ENCODE measurements at places on chromosomes 7 and 10.
A peak's percentile ranks its signal among the peaks of the same experiment; 100 is the strongest.

DNA sequence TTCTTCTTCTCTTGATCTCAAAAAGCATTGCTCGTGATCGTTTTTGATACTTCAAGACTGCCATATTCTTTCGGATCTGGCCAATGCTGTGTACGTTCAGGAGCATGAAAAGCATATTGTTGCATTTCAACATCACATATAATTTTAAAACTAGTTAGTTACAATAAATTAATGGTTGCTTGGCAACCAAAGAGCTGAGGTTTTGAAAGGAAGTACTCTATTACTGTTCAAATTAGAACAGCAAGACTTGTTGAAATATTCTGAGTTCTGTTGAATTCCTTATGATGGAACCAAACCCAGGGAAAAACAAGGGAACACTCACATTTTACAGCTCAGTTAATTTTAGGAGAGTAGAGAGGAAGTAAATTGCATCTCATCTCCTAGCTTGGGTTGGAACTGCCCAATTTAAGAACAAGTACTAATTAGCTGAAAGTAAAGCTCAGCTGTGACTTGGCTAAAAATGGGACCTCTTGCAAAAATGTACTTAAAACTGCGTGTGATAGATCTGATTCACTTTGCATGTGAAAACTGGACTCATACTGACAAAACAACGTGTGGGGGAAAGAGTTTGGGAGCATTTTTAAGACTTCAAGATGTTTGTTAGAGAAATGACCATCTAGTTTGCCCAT lies 21.2 kb downstream of the OR9A2 start:
- DNase-seq, result no peak

GRCh38 chr10:26737730-26738129 lies 40.2 kb downstream of the PDSS1 start:
- DNase-seq, result peak; percentile 48

DNA sequence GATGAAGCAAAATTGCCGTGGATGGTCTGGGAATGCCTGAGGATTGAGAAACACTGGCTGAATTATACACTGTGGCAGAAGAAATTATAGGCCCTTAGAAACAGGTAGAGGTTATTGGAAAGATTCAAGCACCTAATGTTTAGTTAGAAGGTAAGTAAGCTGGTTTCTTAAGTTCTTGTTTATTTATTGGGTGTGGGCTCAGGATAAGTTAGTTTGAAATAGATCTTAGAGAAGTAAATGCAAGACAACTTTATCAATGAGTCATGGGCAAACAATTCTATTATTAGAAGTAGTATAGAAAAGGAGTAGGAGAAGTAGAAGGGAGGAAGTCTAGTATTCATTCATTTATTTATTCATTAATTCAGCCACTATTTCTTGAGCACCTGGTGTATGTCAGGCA lies 96.5 kb downstream of the KAT6B start:
- DNase-seq, result no peak

DNA sequence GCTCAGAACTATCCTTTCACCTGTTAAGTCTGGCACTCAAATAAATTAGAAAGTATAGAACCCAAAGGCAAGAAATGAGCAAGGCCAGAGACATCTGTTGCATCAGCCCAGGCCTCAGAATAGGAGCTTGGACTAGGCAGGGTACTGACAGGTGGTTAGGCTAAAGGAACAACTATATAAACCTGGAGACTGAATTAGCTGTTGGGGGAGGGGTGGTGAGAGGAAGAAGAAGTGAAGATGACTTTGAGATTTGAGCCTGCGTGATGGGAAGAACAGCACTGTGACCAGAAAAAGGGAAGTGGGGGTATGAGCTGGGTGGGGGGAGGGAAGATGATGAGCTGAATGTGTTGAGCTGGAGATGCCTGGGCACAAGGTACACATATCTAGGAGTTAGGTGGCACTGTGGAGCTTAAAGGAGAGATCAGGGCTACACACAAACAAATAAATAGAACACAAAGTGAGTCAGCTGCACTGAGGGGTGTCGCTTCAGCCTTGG lies 244.7 kb downstream of the PTEN start:
- peak; percentile 79 for DNase-seq

GRCh38 chr10:11604865-11605650 lies 6.4 kb downstream of the USP6NL start:
- DNase-seq, result peak; percentile 33

- peak; percentile 16 for DNase-seq
Observed at GRCh38 chr7:5429253-5429856, 5.7 kb upstream of the TNRC18 start.

- no peak for DNase-seq
Observed at GRCh38 chr10:95388109-95388471, 97.3 kb upstream of the PDLIM1 start.

DNA sequence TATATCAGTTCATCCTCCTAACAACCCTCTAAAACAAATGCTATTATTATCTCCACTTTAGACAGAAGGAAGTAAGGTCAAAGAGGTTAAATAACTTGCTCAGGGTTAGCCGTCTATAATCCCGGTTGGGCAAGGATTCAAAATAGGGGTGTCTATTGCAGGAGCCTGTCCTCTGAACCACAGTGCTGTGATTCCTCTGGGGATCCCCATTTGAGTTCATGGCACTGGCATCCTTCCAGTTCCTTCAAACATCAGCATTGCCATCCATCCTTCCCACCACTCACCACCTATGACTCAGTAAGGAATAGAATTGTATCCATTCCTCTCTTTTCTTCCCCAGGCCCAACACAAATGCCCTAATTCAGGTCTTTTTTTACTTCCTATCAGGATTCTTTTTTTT lies 25.6 kb downstream of the HPS6 start:
- no peak for DNase-seq

- peak; percentile 90 for DNase-seq
Observed at GRCh38 chr10:69359148-69359547, 57.6 kb downstream of the TACR2 start.

- DNase-seq, result peak; percentile 6
Observed at GRCh38 chr7:29207162-29207801, 12.7 kb downstream of the CHN2 start.

DNA sequence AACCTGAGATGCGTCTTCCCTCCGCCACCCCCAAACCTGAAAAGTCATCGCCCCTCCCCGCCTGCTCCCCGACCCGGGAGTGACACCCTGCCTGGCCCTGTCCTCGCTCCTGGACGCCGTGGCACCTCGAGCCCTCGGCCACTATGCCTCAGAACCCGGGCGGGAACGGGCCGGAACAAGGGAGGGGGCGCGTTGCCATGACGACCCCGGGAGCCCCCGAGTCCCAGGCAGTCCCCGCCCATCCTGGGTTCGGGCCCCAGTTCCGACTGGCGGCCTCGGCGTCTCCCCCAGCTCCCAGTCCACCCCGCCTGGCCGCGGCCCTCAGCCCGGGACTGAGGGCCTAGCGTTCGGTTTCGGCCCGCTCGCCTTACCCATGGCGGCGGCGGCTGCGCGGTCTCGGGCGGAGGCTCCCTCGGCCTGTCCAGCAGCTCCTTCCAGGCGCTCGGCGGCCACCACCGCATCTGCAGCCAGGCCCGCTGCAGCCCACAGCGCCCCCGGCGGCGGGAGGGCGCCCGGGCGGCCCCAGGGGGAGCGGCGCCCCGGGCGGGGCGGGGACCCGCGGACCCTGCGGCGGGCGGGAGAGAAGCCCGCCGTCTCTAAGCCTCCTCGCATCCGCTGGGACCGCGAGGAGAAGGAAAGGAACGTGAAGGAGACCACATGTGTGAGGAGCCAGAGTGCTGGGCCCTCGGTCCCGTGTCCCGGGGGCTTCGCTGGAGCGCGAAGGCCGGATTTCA lies at the start of gene RUFY2:
Gene RUFY2, minus strand, starts transcription at position 463 of the 734 bp plus-strand sequence. Its CDS starts 88 bp downstream, at position 375.
- peak; percentile 72 for DNase-seq

GRCh38 chr10:3060481-3060889 lies 6.9 kb upstream of the PFKP start:
- DNase-seq, result no peak

DNA sequence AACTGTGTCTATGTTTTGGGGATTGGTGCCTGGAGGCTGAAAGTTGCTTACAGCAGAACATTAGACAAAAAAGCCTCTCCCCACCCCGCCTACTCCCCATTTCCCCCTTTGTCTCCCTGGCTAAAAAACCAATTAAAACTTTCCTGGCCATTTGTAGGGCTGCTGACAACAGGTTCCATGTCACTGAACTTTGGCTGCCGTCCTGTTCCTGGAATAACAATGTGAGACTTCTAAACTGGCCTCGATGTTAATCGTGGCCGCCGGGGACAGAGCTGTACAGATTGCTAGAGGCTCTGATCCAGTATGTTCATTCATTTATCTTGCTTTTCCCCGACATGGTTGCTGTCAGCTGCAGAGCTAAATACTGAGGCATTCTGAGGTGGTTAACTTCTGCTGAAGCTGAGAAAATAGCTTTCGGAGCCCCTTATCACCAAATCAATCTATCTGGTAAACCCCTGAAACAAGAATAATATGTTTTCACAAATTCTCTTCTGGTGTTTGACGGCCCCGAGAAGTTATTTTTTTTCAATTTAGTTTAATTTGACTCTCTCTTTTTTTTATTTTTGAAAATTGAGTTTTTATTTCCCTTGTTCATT lies 271.6 kb downstream of the GFRA1 start:
- DNase-seq, result no peak

- DNase-seq, result no peak
Observed at GRCh38 chr10:12614177-12614995, 265.0 kb downstream of the CAMK1D start.

DNA sequence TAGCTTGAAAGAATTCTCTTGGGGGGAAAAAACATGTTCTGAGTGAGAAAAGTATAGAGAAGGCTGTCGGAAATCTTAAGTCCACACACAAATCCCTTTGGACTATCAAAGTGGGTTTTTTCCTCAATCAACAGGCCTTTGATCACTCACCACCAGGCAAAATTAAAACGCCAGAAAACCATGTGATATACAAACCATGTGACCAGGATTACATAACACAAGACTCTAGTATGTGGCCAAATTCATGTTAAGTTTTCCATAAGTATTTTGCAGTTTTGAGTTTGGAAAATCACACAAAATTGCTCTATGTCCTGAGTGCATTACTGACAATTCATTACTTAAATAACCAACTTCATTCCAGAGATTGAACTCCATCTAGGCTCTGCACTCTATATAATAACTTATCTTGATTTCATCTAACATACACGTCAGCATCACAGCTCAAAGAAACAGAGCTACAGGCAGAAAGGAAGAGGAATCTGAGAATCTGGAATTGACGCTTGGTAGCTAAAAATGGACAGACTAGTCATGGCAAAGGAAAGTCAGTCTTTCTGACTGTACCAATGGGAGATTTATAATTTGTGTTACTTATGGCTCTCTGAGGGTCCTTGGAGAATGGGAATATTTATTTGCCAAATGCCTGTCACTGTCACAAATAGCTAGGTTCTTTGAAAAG lies 383.5 kb downstream of the SFMBT2 start:
- no peak for DNase-seq

DNA sequence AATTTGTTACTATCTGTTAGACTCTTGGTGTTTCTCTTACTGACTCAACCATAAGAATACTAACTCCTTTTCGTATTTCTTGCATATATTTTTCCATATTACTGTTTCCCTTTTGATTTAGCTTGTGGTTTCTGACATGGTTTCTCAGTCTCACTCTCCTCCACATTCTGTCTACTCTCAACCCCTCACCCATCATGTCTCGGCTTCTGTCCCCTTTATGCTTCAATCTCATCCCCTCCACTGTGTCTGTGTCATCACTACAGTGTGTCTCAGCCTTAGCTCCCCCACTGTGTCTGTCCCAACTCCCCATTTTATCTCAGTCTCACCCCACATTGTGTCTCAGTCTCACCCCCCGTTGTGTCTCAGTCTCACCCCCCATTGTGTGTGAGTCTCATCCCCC lies 126.9 kb downstream of the VIPR2 start:
- no peak for DNase-seq

DNA sequence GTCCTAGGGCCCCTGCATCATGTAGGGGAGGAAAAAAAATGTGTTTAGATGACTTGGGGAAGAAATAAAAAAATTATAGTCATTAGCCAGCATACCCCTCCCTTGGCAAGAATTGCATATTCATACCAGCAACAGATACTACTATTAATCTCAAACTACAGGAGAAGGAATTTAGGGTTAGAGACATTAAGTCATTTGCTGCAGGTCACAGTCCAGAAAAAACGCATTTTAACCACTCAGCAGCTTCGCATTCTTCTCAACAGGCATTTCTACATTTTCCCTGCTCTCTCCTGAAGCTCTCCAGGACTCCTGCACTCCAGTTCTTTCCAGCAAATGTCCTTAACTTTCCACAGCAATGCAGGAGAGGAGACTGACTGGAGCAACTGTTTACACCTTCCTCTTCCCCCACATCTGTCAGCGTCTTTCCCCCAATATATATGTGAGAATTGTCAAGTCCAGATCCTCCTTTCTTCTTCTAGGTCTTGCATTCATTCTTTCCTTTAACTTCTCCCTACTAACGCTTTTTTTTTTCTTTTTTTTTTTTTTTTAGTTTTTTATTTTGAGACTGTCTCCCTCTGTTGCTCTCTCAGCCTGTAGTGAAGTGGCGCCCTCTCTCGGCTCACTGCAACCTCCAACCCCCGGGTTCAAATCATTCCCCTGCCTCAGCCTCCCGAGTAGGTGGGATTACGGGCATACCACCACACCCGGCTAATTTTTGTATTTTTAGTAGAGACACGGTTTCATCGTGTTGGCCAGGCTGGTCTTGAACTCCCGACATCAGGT lies 35.6 kb downstream of the PRPS1L1 start:
- no peak for DNase-seq

DNA sequence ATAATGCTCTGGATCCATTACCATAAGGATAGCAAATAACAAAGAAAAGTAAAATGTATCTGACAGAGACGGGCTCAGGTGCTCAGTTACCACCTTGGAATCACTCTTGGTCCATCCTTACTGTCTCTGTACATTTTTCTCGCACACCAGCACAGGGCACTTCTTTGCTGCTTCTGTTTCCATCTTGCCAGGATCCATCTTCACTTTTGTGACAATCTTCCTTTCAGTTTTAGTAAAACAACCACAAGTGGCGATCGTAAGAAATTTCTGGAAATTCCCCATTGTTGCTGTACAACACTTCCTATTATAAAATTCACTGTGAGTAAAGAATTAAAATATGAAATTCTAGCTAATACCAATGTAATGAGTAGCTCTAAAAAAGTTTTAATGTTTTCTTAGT lies 695.5 kb downstream of the GRM8 start:
- DNase-seq, result no peak

- DNase-seq, result no peak
Observed at GRCh38 chr10:48480397-48481374, 124.2 kb downstream of the ARHGAP22 start.

GRCh38 chr10:30833628-30833970 lies 198.1 kb downstream of the ZNF438 start:
- no peak for DNase-seq

GRCh38 chr7:82141427-82141826 lies 302.1 kb downstream of the CACNA2D1 start:
- no peak for DNase-seq

- no peak for DNase-seq
Observed at GRCh38 chr7:77838929-77839491, 40.4 kb downstream of the PHTF2 start.

All from AML-193 (cell line).